Ecto neural progenitor cell (in vitro differentiated cells): ENCODE measurements at places on chromosomes 5 and 9.
A peak's percentile ranks its signal among the peaks of the same experiment; 100 is the strongest.

- DNase-seq = no peak
Measured at GRCh38 chr9:31996331-31996730, 388.1 kb upstream of the ACO1 start.

- peak; percentile 92 for DNase-seq
Measured at GRCh38 chr5:174045470-174046025, at the start of gene NSG2. NSG2 (plus strand) TSS chr5:174045706; CDS start chr5:174046756, 1,050 bp downstream.

- no peak for DNase-seq
Measured at GRCh38 chr5:153212471-153212870, 278.0 kb upstream of the GRIA1 start.

DNA sequence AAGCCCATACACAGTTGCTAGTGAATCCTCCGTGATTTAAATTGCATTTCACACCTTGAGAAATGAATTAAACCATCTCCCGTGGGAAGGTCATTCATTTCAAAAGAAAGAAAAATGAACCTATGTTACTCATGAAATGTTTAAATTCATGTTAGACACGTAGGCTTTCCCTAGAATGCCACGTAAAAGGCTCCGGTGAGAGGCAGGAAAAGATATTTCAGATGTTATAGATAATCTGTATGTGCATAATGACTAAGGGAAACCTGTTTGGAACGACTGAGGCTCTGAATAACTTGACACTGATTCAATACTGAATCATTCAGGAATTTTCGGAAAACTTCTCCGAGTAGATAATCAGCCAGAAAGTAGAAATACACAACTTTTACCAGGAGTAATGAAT lies 134.3 kb upstream of the ICE1 start:
- no peak for DNase-seq

DNA sequence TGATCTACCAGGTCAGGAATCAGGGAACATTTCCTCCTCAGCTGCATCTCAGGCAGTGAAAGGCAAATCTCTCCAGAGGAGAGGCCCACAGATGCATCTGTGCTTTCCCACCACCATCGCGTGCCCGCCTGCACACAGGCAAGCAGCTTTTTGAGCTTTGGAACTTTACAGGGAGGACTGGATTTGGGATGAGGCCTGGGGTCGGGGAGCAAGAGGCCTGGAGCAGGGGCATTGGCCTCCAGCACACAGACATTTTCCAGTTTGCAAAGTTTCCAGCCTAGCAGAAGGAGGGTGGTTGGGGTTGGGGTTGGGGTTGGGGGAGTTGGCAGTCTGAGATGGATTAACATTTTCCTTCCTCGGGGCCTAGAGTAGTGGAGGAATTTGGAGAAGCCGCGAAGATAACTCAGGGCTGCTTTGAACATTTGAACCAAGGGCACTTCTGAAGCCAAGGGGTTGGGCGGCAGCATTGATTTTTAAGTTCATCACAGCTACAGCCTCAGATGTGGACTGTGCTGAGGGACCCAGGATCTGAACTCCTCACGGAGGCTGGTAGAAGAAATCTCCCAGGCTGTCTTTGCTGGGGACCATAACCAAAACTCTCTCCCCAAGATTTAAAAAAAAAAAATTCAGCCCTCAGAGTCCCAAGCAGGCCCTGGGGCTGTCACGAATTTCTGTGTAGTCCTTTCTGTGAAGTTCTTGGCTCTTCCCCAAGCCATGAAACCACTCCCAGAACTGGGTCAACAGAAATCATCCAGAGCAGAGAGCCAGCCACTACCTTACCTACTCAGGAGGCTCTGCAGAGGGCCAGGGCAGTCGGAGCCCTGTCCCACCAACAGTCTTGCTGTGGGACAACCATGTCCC lies 25.6 kb downstream of the C5orf15 start:
- DNase-seq = no peak

GRCh38 chr5:87535706-87536105 lies 123.0 kb upstream of the CCNH start:
- DNase-seq = no peak

- DNase-seq = no peak
Measured at GRCh38 chr5:112002376-112002775, 245.4 kb upstream of the NREP start.

- no peak for DNase-seq
Measured at GRCh38 chr9:125746774-125747052, 460 bp upstream of the PBX3 start.

- DNase-seq = no peak
Measured at GRCh38 chr5:169303119-169303515, 2.2 kb upstream of the SLIT3 start.

DNA sequence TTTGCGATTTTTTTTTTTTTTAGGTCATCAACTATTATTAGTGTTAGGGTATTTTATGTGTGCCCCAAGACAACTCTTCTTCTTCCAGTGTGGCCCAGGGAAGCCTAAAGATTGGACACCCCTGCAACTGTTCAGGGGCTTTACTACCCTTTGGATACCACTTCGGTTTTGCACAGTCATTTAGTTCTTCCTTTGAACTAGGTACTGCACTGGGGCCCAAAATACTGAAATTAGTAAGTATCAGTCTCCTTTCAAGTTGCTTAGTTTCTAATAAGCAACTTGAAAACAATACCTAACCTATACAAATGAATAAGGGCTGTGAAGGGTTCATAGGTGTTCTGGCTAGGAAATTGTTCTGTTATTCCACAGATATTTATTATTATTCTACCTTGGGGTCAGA lies 45.3 kb downstream of the CWC27 start:
- DNase-seq = no peak

DNA sequence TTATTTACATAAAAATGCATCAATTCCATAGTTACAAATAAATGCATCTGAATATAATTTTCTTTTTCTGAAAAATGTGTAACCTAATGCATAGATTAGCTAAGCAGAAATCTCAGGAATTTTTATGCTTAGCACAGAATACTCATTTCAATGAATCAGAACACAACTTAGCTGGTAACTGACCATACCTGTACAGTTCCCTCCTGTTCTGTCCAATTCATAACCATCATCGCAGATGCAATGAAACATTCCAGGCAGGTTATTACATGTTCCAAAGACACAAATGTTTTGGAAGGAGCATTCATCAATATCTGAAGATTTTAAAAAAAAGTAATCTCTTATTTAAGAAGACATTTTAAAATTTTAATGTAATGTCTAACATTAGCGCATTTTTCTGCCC lies 219.4 kb downstream of the FBN2 start:
- no peak for DNase-seq

DNA sequence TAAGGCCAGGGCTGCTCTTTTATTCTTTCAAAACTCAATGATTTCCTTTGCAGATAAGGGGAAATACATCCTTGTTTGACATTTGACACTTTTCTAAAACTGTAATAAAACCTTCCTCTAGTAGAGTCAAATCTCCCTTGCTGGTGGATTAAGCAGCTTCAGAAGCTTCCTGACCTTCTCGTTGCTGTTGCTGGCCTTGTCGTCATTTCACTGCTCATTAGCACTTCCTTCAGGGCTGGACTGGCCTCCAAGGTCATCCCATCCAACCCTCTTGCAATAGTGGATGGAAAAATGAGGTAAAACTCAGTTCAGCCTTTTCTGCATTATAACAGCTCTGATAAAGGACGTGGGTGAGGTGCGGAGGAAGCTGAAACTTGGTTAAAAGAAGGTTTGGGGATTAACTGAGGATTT lies 1.1 kb upstream of the ADAMTSL1 start:
- no peak for DNase-seq

GRCh38 chr9:2466703-2467102 lies 154.9 kb upstream of the VLDLR start:
- DNase-seq = no peak

DNA sequence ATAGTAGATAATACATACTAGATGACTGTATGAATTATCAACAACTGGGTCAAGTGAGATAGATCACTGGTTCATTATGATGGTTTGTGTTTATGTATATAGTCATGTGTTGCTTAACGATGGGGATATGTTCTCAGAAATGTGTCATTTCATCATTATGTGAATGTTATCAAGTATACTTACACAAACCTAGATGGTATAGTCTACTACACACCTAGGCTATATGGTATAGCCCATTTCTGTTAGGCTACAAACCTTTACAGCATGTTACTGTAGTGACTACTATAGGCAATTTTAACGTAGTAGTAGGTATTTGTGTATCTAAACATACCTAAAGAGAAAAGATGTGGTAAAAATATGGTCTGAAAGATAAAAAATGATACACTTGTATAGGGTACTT lies 31.0 kb downstream of the TMEM38B start:
- DNase-seq = no peak

- DNase-seq = no peak
Measured at GRCh38 chr5:100165309-100165708, 369.9 kb upstream of the FAM174A start.

GRCh38 chr5:80704221-80704620 lies 49.4 kb upstream of the DHFR start:
- DNase-seq = no peak

DNA sequence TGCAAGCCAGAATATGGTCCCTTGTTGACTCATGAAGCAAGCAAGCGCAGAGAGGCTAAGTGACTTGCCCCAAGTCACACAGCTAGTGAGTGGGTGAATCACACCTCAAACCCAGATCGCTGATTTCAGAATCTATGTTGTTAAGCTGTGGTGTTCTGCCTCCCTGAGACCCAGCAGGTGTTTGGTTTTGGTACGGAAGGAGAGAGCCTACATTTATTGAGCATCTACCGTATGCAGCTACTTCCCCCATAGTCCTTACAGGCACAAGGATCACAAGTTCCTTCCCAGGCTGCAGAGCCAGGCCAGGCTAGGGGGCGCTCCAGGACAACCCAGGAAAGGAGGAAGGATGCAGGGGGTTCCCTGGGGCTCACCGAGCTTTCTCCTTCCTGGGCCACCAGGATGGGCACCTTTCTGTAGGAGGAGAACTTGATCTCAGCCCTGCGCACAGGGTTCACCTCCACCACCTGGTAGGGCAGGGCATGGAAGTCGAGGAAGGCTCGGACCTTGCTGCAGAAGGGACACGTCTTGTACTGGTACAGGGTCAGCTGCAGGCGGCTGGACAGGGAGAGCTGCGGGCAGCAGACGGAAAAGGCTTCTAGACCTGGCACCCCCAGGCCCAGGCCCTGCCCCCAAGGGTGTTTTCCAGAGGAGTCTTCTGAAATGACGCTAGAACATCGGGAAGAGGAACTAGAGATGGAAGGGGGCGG lies 2.5 kb downstream of the PTGES2 start:
- DNase-seq = peak; percentile 80

DNA sequence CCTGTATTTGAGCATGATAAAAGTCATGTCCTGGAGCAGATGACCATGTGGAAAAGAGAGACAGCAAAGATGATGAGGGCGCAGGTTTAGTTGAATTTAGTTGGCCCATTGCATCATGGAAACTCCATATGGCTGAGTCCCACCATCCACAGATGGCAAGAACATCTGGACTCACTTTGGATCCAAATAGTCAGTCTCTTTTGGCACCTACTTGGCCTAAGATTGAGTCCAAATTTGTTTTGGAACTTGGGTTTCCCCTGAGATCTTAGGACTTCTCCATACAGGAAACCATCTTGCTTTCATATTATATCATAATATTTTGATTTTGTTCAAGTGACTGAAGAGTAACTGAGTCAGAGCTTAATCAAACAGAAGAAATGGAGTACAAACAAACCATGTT lies 217.5 kb downstream of the DRD1 start:
- no peak for DNase-seq

GRCh38 chr5:139601429-139601828 lies 40.3 kb downstream of the UBE2D2 start:
- no peak for DNase-seq

DNA sequence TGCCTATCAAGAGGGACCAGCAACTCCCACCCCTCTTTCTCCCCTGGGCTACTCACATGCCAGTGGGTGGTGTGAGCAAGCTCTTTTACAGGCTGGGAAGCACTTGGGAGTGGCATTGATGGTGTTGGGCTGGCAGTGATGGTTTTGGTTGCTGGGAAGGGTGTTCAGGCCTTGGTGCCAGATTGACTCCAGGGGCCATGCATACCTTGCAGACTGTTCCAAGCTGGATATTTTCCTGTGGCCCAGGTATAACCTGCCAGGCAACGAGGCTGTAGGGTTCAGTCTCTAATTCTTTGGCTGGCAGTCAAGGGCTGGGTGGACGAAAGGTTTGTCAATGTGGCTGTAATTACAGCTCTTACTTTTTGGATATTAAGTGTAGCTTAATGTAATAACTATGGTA lies 177.3 kb downstream of the MACROH2A1 start:
- peak; percentile 29 for DNase-seq

GRCh38 chr5:132086277-132086794 lies 12.7 kb downstream of the CSF2 start:
- DNase-seq = no peak

DNA sequence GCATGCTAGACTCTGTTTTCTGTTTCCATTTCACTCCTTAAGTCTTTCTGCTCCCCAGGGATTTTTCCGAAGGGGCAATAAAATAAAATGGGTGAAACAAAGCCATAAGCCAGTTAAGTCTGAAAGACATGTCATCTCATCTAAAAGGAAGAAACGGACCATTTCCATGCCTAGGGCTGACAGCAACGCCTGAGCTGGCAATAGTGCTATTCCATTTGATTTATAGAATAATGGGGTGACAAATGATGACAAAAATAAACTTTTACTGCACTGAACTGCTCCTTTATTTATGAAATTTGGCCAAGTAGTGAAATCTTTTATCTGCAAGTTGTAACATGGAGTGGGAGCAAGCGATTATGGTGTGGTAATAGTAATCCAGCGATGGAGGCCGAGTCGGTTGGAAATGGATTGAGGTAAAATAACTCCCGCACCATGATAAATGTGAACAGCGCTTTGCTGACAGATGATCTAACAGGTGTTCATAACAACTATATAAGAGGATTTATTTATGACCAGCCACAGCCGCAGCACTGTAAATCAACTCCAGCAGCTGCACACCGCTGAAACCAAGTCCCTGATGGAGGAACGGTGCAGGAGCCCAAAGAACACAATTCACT lies 219.8 kb upstream of the TBCA start:
- DNase-seq = no peak

DNA sequence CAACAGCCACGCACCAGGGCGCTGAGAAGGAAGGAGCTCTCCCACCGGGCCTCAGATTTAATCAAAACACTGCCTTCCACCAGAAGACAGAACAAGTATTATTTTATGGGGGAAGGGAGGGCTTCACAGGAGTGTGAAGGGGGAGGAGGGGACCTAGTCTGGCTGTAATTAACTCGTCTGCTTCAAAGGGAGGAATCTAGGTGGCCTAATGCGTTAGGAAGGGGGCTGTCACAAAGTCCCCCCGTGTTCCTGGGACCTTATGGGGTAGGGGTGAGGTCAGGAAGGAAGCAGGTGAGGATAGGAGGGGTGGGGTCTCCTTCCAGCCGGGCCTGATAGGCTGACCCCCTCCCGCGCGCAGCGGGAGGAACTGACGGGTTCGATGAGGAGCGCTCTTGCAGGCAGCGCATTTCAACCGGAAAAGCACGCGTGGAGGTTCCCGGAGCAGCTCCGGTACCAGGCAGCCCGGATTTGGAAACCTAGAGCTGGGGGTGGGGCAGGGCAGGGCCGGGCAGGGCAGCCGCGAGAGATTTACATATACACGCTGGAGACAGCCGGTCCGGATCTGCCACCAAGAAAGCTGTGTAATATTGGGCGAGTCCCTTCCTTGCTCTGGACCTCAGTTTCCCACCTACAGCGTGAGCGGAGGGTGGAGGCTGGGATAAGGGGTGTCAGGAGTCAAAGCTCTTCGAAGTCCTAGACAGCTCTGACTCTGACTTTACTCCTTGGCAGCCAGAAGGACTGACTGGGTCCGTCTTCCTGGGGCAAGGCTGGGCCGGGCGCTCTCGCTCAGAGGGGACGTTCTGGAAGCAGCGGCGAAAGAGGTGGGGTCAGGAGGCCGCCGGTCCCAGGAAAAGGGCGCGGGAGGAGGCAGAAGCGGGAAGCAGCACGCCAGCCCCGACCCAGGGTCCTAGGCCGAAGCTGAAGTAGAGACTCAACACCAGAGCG lies 1.8 kb downstream of the SHB start:
- DNase-seq = peak; percentile 61
